Activated T-cell treated with anti-CD3 and anti-CD28 coated beads, Interleukin-2, amount 50 U/mL, for 4 hours (primary cell): ENCODE measurements at places on chromosomes 16 and 17. TPM values are rescaled to one million over a fixed set of nuclear protein-coding genes. Genes with fewer than 3 reads are reported as not detected.

DNA sequence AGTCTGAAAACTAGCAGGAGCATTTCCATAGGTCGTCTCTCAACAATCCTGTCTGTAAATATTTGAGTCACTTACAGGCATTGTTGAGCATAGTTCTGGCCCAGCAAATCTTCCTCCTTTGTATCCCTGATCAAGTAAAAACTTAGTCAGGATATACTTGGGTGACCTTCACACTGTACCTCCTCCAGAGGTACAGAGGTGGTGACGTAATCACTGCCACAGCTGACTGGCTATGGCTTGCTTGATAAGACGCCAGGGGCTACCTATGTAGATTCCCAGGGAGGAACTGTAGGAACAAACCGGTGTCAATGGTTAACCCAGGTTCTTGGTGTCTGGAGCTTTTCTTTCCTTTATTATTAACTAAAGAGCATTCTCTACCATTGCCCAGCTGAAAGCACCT lies at the start of gene KCNJ16:
TSS of gene KCNJ16 (plus strand) at position 270 of the 400 bp plus-strand sequence. CDS start 56,863 bp downstream, outside the sequence.
- DNase-seq: no peak

Gene EPN3
- not detected for total RNA-seq

Gene ACE
- 0.32 TPM for total RNA-seq

DNA sequence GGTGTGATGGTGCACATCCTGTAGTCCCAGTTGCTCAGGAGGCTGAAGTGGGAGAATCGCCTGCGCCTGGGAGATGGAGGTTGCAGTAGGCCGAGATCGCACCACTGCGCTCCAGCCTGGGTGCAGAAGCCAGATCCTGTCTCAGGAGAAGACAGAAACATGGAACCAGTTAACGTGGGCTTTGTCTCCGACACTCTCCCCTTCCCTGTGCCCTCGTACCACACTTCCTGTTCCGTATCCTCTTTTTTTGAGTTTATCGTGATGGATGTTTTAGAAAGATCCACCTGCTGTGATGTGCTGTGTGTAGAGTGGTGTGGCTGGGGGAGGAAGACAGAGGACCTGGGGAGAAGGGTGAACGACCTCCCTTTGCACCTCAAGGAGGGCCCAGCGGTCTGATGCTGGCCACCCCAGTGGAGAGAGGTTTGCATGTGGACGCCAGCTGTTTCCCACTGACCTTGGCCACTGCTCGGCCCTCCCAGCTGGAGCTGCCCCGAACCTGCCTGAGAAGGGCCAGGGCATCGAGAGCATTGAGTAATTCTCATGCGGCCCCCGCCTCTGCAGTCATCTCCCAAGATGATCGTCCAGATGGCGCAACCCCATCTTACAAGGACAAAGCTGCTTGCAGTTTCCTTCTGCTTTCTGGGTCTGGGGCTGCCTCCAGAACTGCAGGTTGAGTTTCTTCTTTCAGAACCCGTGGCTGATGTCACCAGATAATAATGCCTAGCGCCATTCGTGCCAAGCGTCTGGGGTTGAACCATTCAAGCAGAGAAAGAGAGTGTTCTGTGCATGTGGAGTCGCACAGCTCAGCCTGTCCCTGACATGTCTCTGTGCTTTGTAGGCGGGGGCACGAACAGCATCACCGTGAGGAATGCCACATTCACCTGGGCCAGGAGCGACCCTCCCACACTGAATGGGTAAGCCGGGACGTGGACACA lies 126.3 kb downstream of the ABCC1 start:
- DNase-seq: no peak

DNA sequence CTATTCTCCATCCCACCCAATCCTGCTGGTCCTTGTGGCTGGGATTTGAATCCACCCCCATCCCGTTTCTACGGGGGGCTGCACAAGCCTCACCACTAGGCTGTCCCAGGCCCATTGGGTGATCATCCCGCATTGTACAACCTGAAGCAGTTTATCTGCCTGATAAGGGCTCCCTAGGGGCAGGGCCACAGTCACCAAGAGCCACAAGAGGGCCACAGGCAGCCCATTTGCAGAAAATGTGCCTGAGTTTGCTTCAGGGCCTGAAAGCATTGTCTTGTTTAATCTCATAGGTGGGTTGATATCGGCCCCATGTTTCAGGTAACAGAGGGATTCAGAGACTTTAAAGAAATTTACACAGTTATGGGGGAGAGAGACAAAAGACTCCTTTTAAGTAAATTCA lies 245.0 kb downstream of the CPPED1 start:
- no peak for DNase-seq

GRCh38 chr16:31899505-31899904 lies 25.9 kb downstream of the ZNF267 start:
- DNase-seq: no peak

DNA sequence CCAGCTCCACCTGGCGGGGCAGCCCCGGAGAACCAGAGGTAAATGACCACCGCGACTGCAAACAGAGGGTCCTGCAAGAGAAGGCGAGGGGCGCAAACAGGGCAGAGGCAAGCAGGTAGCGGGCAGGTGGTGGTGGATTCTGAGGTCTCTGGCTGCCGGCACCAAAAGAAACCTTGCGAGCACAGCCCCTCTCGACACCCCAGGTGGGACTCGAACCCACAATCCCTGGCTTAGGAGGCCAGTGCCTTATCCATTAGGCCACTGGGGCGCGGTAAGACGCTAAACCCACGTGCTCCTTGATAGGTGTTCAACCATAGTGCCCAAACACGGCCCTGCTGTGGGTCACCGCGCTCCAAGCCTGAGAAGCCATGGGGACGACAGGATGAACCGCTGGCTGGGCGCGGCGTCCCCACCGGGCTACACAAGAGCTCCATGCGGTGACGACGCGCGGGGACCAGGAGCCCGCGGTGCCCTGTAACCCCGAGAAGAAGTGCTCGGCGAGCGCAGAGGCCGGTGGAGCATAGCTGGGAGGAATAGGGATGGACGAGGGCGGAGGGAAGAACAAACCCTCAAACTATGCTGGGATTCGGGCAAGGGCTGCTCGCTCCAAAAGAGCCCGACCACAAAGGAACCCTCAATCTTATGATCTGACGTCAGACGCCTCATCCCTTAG lies 12.4 kb downstream of the ATP5PD start:
- DNase-seq: peak; percentile 80

GRCh38 chr16:80689487-80689886 lies 114.9 kb downstream of the CDYL2 start:
- no peak for DNase-seq
